ENCODE measurements at places on chromosomes 4 and X.
A peak's percentile ranks its signal among the peaks of the same experiment; 100 is the strongest.

DNA sequence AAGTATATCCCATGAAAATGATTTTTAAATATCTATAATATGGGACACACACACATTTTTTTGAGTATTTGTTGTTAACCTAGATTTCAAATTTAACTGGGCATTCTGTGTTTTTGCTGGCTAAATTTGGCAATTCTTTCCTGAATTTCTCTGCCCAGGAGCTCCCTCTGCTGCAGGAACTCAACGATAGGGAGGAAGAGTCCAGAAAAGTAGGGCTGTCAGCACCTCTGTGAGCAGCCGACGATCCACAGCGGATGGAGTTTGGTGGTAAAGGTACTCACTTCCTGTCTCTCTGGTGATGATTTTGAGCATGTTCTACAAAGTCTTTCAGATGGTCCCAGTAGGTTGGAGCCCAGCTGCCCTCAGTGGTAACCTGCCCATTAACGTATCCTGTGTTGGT, 23.1 kb upstream of the TMEM184C start:
- DNase-seq = no peak

DNA sequence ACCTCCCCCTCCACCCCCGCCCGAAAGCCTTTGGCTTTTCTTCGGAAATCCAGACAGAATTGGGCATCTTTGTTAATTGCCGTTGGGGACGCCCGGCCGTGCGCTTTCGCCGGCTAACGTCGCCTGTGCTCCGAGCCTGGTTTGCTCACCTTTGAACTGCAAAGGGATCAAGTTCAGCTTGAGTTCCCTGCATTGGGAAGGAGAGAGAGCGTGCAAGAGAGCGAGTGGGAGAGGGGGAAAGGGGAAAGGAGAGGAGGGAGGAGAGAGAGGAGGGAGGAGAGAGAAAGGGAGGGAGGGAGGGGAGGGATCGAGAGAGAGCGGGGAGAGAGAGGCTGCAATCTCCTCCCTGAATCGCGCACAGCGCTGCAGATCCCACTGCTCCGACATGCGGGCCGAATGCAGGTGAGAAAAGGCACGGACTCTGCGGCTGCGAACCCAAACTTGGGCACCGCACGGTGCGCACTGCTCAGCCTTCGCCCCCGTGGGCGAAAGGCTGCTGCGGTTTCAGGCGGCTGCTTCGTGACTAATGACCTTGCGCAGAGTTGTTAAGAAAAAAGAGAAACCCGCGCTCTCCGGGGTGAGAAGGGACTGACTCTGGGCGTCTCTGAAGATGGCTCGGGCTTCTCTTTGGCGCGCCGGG, at the start of gene PCDH7:
Gene PCDH7, plus strand, starts transcription at position 349 of the 640 bp plus-strand sequence. CDS start 1,054 bp downstream, outside the sequence.
- peak; percentile 63 for DNase-seq

DNA sequence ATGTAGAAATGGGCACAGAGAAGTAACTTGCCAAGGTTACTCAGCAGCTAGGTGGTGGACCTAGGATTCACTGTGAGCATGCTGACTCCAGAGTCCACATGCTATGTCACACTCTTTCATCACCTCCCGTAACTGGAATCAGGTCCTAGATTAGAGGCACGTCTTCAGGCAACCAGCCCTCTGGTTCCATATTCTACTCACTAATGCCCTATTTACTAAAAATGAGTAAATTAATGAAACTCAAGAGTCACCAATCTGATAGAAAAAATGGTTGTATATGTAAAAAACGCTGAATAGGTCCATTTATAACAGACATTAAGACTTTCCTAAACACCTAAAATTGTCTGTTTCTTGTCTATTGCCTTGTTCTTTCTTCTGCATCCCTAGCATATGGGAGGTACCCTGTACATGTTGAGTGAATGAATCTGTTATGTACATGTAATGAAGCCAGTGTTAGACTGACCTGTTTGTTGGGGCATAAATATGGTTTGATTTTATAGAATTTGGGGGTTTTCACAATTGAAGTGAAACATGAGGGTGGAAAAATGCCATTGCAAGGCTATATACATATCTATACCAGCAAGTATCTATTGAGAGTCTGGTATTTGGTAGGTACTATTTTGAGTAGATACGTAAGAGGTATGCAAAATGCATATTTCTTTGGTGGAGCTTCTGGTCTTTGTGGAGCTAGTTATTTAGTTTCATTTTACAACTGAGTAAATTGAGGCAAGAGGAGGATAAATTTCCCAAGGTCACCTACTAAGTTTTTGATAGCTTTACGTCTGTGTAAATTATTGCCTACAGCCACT, 7.5 kb upstream of the RUFY3 start:
- DNase-seq = no peak

- no peak for DNase-seq
These were observed 18.9 kb downstream of the CAMK2D start for GRCh38 chr4:113742643-113743042.

DNA sequence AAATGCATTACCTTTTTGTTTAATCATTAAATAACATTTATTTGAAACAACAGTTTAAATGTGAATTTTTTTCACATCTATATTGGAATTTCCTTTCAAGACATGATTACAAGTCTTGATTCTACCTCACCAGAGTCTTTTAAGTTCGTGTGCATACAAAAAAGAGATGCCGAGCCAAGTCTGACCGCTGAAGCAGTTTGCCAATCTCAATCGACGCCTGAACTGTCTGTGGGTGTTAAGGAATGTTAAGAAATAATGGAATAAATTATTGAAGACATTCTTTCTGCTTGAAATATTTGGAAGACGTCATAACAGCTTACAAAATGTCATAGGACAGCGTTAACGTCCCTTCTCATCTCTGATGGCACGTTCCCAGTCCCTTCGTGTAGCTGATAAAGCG, 27.9 kb upstream of the TNIP3 start:
- no peak for DNase-seq

DNA sequence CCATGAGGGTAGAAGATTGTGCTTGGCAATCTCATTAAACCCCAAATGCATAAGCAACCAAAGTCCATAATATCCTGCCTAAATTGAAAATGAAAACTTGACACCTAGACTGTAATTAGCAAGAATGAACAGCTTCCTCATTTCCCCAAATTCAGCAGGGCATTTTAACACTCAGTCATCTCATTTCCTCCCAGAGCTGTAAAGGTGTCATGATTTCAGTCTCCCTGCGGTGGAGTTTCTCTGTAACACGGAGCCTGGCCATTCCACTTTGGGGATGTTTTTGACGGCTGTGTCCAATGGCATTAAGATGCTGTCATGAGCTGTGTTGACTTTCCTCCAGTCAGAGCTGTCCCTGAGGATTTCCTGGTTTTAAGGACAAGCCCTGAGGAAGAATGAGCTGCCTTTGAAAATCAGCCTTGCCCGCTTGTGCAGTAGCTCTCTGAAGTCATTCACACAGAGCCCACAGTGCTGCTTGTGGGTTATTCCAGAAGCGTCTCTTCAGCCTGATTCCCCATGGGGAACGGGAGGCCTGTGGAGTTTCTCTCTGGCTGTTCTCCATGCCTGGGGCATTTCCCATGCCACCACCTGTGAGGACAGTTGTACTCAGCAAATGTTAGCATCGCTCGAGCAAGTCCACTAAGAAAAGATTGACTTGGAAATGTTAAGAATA, 187.0 kb downstream of the MID1 start:
- no peak for DNase-seq

GRCh38 chr4:22031423-22031822, 82.9 kb upstream of the KCNIP4 start:
- DNase-seq = no peak

DNA sequence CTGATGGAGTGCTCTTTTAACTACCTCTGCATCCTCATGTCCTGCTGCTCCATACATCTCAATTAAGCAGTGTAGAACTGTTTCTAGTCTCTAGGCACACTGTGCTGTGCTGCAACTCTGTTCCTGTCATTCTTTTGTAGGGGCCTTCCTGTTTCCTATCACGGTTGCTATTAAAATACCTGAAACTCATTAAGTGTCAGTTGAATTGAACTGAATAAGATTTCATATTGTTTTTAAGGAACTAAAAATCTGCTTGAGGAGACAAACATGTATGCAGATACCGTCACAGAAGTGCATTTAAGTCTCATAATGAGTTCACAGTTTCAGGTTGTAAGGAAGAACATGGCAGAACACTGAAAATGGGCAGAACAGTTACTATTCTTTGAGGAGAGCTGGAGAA, 170.1 kb downstream of the LARP7 start:
- no peak for DNase-seq

GRCh38 chr4:84146300-84146959, 352.7 kb downstream of the NKX6-1 start:
- DNase-seq = no peak

DNA sequence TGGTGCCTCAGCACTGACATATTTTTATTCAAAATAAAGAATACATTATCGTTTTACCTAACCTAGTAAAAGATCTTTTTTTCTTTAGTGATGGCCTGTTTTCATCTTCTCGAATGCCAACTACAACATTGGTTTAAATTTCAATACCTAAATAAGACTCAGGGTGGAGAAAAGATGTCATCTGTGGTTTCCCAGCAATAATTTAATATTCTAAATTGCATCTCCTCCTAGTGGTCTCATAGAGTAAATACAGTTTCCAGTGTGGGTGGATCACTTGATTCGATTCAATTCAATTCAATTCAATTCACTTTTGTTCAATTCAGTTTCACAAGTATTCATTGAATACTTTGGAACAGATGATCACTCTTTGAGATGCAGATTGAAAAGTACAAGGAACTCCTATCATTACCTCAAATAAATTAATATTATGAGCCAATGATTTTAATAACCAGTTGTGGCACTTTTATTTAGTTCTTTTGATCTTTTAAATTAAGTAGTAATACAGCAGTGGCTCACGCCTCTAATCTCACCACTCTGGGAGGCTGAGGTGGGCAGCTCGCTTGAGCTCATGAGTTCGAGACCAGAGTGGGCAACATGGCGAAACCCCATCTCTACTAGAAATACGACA, 427.2 kb downstream of the FAT4 start:
- DNase-seq = peak; percentile 42

GRCh38 chrX:50707405-50707804, 106.6 kb downstream of the SHROOM4 start:
- no peak for DNase-seq

- peak; percentile 89 for DNase-seq
These were observed 34.2 kb downstream of the WDR13 start for GRCh38 chrX:48631376-48632090.
